ENCODE measurements at places on chromosomes 1 and 21. TPM values are rescaled to one million over a fixed set of nuclear protein-coding genes. Genes with fewer than 3 reads are reported as not detected.

DNA sequence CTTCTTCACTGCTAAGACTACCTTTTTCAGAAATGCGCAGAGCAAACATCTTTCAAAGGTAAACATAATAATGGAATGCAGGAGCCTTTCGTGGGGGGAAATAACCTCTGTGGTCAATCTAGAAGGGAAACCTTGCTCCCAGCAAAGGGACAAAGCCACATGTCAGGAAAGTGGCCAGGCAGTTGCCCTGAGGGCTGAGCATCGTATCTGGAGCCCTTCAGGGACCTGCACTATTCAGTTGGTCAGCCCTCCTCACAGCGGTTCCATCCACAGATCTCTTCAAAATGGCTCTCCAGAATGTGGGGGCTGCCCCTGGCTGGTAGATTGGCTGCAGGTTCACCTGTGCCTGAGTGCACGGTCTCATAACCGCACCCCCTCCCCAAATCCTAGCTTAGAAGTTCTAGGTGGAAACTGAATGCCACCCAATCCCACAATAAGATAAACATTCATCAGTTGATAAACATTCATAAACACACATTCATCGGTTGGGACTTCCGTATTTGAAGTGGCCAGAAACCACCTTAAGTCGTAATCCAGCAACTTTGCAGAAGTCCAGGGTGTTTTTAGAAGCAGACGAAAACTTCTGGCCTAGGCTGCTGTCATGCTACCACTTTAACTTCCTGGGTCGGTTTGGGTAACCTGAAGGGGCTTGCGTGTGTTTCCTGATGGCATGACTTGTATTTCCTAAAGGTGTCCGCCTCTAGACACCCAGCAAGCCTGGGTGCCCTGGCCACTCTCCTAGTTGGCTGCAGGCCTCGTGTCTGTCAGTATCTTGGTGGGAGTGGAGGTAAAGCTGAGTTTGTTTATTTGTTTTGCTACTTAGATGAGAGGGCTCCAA is 50.5 kb downstream of the RASSF5 start:
- DNase-seq, result peak; percentile 28

GRCh38 chr1:20704390-20705202 is 13.2 kb downstream of the KIF17 start:
- no peak for DNase-seq

DNA sequence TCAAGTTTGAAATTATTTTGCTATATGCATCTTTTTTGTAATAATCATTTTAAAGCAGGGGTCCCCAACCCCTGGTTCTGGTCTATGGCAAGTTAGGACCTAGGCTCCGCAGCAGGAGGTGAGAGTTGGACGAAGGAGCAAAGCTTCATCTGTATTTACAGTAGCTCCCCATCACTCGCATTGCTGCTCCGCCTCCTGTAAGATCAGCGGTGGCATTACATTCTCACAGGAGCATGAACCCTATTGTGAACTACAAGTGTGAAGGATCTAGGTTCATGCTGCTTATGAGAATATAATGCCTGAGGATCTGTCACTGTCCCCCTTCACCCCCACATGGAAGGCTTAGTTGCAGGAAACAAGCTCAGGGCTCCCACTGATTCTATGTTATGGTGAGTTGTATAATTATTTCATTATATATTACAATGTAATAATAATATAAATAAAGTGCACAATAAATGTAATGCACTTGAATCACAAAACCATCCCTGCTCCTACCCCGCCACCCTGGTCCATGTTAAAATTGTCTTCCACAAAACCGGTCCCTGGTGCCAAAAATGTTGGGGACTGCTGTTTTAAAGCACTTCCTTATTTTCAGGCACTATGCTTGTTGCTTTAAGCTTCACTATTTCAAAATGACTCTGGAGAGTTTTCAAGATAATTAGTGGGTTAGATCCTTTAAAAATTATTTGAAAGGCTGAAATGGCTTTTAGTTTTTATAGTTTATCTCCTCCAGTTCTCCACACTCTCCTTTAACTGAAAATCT is 74.8 kb downstream of the PLA2G4A start:
- no peak for DNase-seq

Gene FCN3
- 2.8 TPM for total RNA-seq

Gene RIPPLY3
- total RNA-seq, result 0.18 TPM

Gene ZSWIM5
- 3.0 TPM for total RNA-seq

Measured in stomach (tissue), 19 donors.